ENCODE measurements at places on chromosomes 6 and 20.

DNA sequence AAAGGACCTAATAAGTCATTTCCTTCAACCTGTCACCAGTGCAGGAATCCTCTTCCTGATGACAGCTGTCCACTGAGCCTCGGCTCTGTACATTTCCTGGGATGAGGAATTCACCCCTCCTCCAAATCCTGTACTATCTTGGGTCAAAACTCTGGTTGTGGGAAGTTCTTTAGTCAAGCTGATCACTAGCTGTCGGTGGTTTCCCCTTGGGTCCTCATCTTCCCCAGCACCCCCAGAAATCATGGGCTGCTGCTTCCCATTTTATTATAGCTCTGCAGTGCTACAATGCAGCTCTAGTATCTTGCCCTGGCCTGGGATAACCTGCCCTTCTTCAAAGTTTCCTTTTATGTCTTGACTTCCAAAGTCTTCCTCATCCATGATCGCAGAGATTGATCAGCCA, 14.6 kb upstream of the ADA start:
- DNase-seq = no peak

DNA sequence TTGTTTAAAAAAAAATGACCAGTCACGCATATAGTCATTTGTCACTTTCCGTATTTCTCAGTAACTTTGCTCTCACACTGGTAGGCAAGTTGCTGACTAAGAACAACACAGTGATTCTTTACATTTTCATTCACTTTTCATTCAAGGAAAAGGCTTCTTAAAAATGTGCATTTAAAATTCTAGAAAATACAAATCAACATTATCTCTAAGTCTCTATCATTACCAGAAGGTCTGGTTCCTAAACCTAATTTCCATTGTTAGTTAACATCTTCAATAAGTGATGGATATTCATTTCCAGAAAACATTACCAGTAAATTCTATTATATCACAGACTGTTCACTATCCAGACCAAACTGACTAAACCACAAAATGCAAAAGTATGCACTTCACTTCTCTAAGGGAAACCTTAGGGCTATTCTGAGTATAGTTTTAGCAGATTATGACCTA, 115.3 kb downstream of the AHI1 start:
- DNase-seq = no peak

DNA sequence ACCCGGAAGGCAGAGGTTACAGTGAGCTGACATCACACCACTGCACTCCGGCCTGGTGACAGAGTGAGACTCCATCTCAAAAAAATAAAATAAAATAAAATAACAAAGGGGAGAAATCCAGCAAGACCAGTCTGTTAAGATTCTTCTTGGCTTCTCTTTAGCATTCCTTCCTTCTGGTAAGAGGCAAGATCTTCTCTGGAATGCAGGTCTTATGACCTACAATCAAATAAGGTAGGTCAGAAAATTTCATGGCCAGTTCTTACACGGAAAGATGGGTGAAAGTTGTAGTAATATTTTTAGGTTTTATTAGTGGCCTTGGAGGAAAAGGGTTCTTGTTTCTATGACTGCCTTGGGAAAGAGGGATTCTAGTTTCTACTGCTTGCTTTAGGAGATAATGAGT, 180.9 kb downstream of the FUT9 start:
- no peak for DNase-seq

- DNase-seq = no peak
These were observed 128.1 kb downstream of the ISM1 start for GRCh38 chr20:13349235-13349604.

DNA sequence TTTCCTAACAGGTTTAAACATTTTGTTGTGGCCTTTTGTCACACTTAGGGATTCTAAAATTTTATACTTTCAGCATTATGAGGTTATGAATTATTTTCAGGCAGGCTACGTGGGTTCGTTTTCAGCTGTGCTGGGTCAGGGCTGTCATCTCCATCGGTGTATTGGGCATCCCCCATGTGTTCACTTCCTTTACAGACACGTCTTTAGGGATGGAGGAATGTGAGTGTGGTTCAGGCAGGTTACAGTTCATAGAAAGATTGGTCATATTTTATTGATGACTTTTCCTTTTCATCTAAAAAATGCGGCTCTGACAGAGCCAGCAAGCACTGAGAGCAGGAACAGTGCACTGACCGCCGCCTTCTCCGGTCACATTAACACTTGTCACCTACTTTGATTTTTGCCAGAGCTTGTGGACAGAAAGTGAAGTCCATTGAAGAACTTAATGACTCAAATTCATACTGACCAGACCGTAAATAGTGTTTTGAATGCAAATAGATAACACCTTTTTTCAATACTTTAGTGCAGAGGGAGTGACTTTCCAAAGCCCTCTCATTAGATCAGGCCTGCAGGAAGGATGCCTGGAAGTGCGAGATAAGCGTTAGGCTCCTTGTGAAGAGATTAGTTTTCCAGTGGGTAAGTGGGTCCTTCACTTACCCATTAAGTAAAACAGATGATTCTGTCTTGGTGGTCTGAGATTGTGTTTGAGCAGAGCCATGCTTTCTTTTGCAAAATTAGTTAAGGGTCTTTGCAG, 113.1 kb downstream of the TIAM2 start:
- no peak for DNase-seq

- DNase-seq = no peak
These were observed 50.1 kb downstream of the CEP43 start for GRCh38 chr6:167049275-167049674.

GRCh38 chr20:33408716-33409654, 7.7 kb upstream of the CDK5RAP1 start:
- no peak for DNase-seq

- DNase-seq = no peak
These were observed 175.2 kb upstream of the CITED2 start for GRCh38 chr6:139549561-139550070.

GRCh38 chr20:44651684-44652423, at the start of gene ADA:
Gene ADA, minus strand, starts transcription at chr20:44651699. Its CDS starts 92 bp downstream, at chr20:44651607.
- DNase-seq = peak; percentile 26

GRCh38 chr20:48809673-48810072, 18.1 kb downstream of the PREX1 start:
- DNase-seq = no peak

- no peak for DNase-seq
These were observed 309.4 kb upstream of the MAN1A1 start for GRCh38 chr6:119658917-119659316.

DNA sequence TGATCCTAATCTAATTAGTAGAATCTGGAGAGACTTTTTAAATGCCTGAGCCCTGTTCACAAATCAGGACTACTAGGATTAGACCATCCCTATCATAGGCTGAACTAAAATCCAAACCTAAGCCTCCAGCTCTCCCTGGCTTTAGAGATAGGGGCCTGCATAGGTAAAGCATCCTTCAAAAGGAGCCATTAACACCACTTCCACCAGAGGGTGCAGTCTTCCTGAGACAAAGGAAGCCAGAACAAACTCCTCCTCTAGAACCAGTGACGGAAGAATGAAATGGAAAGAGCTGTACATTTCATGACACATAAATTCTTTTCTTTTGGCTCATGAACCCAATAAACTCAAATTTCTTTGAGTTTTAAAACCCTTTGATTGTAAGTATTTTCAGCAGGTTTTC, 291.2 kb upstream of the ADGRB3 start:
- no peak for DNase-seq

GRCh38 chr6:79455446-79455845, 81.8 kb downstream of the LCA5 start:
- no peak for DNase-seq

GRCh38 chr20:42779216-42779615, 410.5 kb downstream of the PTPRT start:
- no peak for DNase-seq

DNA sequence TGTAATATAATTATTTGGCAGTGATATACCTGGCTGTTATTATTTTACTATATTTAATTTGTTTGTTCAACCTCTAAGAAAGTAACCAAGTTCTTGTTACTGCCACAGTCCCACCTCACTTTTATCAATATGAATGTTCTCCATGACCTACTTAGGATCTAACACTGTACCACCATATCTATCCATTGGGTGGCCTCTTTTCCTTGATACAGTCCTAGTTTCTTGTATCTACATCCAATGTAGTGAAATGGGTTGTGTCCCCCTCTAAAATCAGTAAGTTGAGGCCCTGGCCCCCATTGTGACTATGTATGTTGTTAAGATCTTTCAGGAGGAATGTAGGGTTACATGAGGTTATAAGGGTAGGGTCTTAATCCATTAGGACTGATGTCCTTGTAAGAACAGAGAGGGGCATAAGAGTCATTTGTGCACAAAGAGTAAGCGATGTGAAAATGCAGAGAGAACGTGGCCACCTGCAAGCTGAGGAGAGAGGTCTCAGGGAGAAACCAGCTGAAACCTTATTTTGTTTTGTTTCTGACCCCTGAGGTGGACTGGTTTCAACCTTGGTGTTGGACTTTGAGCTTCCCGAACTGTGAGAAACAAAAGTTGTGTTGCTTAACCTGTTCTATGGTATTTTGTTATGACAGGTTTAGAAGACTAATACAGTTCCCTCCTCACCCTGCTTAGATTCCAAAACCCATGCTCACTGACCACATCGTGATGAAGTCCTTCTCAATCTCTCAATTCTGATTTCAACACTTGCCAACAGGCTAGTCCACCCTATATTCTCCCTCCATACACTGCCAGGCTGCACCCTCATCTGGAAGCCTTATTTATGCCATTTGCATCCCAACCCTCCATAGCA, 387.3 kb upstream of the EPHA7 start:
- DNase-seq = no peak

DNA sequence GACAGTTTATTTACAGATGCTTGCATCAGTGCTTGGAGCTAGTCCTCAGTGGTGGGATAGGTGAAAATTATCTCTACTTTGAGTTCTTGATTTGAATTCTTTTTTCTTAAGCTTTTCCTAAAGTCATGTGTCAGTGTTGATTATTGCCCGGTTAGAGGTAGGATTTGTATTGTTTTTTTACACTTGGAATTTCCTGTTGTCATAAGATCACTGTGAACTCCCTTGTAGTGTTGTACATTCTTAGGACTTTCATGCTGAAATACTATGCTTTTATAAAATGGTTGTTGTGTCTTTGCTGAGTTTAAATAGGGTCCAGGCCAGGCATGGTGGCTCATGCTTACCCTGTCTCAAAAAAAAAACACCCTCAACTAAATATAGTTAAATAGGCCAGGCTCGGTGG, 20.3 kb downstream of the ASXL1 start:
- no peak for DNase-seq

- no peak for DNase-seq
These were observed 209.0 kb downstream of the TTLL2 start for GRCh38 chr6:167533851-167534250.

GRCh38 chr6:154343473-154344308, 12.9 kb downstream of the IPCEF1 start:
- no peak for DNase-seq

DNA sequence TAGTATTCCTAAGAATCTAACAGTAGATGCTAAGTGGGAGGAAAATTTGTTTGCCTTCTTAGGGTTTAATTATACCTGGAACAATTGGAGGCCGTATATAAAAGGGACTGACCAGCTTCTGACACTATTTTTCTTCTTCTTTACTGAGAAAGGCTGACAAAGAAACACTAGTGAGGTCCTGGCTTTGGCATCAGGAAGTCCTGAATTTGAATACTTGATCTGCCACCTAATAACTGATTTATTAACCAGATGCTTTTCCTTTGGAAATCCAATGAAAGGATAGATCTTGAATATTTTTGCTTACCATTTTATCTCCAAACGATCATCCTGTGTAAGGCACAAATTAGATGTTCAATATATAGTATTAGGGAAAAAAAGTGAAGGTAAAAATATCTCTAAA, 382.5 kb downstream of the CENPW start:
- no peak for DNase-seq

DNA sequence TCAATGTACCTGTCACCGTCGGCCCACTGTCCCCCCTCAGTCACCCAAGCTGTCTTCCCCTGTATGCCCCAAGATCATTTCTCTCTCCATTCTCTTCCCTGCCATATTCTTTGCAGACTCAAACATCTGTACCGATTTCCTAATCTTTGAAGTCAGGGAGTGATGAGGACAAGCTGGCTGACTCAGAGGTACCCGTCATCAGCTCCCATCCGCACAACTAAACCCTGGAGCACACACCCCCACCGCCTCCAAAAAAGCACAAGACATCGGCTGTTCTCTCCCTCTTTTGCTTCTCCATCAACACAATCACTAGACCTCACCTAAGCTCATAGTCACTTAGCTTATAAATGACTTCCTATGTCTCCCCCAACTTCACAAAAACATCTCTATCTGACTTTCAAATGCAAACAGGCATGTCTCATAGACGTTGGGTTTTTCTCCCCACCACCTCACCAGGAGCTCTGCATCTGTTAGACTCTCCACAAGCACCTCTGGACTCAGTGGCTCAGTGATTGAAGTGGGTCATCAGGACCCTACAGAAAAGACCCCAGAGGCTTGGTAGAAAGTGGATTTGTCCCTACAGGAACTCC, 11.5 kb upstream of the NFATC2 start:
- DNase-seq = no peak

- DNase-seq = no peak
These were observed 475.2 kb upstream of the MARCKS start for GRCh38 chr6:113381959-113382358.

DNA sequence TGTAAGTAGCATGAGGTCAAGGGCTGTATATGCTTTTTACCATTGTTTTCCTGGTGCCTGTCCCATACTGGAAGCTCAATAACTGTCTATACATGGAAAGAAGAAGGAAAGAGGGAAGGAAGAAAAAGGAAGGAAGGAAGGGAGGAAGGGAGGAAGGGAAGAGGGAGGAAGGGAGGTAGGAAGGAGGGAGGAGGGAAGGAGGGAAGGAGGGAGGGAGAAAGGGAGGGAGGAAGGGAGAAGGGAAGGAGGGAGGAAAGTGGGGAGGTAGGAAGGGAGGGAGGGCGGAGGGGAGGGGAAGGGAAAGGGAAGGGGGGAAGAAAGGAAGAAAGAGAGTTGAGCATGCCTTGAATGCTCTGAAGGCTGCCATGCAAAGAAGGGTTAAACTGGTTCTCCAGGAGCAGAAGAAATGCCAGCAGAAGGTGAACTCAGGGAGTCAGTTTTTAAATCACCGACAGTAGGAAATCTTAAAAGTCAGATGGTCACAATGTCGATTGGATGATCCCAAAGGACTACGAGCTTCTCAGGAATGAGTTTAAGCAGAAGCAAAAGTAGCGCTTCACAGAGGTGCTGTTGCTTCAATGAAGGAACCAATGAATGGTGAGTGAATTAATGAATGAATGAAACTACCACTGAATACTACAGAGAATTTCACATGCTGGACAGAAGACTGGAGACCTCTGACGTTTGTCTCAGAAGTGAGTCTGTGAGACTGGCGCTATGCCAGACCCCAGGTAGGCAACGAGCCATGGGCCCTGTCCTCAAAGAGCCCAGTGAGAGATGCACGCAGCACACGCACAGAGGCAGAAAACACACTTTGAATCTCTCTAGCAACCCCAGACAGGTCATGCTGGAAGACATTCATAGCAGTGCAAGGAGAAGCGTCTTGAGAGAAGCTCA, 117.6 kb downstream of the MRPL14 start:
- DNase-seq = no peak

DNA sequence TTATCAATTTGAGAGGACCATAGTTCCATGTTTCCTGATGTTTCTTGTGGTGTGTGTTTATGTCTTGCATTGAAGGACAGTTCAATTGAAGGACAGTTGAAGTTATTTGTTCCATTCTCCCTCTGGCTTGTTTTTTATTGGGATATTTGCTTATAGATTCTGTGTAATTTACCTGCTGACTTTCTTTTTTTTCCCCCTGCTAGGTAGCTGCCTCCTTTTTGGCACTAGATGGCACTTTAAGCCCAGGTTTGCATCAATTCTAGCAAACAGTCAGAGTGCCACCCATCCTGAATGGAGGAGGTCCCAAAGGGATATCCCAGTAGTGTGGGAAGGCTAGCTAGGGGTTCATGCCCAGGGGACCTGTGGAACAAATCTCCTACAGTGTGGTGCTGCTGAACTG, 78.1 kb downstream of the CFAP61 start:
- DNase-seq = no peak

Data from stimulated activated naive CD4-positive, alpha-beta T cell (primary cell).